Renal cortex interstitium (tissue), 15 donors: ENCODE measurements at places on chromosomes 11 and 22. TPM values are rescaled to one million over a fixed set of nuclear protein-coding genes. Genes with fewer than 3 reads are reported as not detected.

GRCh38 chr11:61076506-61077304 lies 25.6 kb upstream of the CD5 start:
- no peak for DNase-seq

GRCh38 chr11:118310271-118310670 lies 5.7 kb downstream of the CD3E start:
- DNase-seq: no peak

GRCh38 chr11:103465555-103466140 lies 356.4 kb downstream of the DYNC2H1 start:
- no peak for DNase-seq

Gene HBB
- 110 TPM for polyA plus RNA-seq

GRCh38 chr11:11409224-11409623 lies 56.2 kb upstream of the CSNK2A3 start:
- no peak for DNase-seq

Gene RPS6KB2
- 41.2 TPM for polyA plus RNA-seq

- no peak for DNase-seq
These were observed 1.3 kb downstream of the SLC39A13 start for GRCh38 chr11:47409440-47410369.

Gene BEST1
- 5.1 TPM for polyA plus RNA-seq

- no peak for DNase-seq
These were observed 68.3 kb downstream of the CCDC83 start for GRCh38 chr11:85923455-85923854.

DNA sequence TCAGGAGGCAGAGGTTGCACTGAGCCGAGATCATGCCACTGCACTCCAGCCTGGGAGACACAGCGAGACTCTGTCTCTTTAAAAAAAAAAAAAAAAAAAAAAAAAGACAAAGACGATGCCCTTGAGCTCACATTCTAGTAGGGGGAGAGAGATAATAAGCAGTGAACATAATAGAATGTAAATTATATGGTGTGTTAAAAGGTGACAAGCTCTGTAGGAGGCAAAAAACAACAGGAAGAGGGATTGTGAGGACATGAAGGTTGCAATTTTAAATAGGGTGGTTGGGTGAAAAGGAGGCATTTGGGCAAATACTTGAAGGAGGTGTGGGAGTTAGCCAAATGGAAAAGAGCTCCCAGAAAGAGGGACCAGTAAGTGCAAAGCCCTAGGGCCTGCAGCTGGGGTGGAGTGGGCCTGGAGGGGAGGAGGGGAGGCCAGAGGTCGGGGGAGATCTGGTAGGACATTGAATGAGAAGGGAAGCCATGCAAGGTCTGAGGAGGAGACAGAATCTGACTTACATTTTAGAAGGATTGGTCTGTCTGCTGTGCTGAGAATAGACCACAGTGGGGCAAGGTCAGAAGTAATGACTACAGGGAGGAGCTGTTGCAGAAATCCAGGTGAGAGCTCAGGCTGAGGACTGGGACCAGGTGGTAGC lies 26.6 kb downstream of the P2RY2 start:
- DNase-seq: no peak

GRCh38 chr11:3107608-3108182 lies 50.5 kb upstream of the CARS1 start:
- no peak for DNase-seq

GRCh38 chr11:65077451-65077850 lies 6.4 kb downstream of the CDCA5 start:
- no peak for DNase-seq

DNA sequence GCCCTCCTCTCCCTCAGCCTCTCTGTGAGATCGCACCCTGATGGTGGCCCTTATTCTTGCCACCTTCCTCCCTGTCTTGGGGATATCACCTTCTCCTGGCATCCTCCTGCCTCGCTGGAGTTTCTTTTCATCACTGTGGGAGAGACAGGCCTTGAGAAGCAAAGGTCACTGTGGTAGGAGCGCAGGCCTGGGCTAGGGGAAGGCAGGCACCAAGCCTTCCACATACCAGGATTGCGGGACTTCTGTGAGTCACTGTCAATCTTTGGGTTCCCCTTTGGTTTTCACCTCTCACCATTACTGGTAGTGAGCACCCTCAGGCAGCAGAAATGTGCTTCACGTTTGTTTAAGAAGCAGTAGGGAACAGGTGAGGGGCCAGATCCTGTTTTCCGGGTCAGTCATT lies 31.2 kb upstream of the B3GAT1 start:
- no peak for DNase-seq

Gene CTSC
- polyA plus RNA-seq: 275 TPM

DNA sequence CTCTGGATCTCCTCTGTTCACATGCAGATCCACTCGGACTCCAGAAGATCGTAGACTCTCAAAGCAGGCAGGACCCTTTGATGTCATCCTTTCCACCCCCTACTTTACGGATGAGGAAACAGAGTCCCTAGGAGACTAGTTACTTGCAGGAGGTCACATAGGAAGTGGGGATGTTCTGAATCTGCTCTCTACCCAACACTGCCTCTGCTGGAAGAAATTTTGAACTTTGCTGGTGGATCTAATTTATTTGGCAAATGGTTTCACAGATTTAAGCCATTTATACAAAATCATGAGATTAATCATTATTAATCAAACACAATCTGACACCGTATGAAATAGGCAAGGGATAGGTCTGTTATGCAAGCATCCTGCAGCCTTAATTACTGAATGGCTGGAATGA lies 55.0 kb upstream of the USP47 start:
- peak; percentile 20 for DNase-seq

Gene MAJIN
- 1.1 TPM for polyA plus RNA-seq

- DNase-seq: no peak
These were observed 871 bp upstream of the TOLLIP start for GRCh38 chr11:1310318-1310687.

- no peak for DNase-seq
These were observed 96.2 kb downstream of the RDX start for GRCh38 chr11:110200241-110200640.

DNA sequence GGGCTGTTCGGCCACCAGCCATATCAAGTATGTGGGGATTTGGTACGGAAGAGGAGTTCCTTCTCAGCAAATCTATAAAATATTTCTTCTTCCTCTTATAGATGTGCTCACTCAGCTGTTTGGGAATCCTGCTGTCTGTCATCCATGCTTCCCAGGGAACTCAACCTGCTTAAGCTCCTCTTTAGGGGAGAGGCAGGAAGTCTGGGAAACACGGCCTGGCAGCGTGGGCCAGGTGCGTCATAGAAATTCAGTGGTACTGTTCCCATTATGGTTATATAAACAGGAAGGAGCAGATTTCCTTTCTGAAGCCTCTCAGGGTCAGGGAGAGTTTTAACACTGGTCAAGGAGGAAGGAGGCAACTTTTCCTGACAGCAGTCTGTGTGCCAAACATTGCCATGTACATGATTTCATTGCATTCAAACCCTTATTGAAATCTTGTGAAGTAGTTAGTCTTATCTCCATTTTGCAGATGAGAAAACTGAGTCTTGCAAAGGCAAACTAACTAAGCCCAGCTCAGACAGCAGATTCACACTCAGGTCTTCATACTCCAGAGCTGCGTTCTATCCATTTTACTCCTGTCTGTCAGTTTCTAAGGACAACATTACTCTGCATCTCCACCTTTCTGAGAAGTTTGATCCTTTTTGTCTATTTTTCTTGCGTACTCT lies 35.4 kb upstream of the AMOTL1 start:
- no peak for DNase-seq

DNA sequence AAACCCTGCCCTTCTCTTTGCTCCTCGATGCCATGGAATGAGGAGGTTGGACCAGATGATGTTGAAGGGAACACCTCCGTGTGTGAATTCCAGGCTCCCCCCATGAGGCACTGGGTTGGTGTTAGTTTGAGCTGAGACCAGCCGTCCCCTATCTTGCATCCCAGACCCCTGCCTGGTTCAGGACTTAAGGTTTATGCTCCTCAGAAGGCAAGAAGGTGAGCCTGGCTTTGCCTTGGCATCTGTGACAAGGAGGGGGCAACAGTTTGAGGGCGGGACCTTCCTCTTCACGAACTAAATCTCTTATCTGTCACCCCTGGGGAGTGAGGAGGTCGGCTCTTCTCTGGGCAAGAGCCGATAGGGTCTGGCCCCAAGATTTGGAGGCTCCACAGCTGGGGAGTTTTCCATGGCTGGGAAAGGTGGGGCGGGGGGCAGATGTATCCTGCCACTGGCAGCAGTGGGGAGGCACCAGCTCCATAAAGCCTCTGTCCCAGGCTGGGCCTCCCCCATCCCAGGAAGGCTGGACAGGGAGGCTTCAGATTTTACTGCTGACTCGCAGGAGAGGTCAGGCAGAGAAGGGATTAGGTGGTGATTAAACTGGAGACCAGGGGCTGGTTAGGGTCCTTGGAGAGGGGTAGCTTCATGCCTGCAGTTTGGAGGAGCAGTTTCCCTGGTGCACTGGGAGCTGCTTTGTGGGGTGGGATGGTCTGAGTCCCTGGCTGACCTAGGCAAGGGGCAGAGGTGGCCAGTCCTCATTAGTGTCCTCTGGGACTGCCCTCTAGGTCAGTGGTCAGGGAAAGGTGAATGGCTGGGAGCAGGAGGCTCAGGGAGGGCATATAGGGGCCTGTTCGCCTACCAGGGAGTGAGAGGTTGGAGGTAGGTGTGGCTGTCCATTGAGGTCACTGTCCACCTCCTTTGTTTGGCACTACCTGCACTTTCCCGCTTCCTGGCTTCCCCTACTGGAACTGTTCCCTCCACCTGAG lies 1.1 kb downstream of the SEC14L2 start:
- DNase-seq: no peak

- DNase-seq: no peak
These were observed 1.4 kb upstream of the AP5B1 start for GRCh38 chr11:65781962-65782815.

- no peak for DNase-seq
These were observed 7.6 kb downstream of the C11orf58 start for GRCh38 chr11:16745950-16746605.

DNA sequence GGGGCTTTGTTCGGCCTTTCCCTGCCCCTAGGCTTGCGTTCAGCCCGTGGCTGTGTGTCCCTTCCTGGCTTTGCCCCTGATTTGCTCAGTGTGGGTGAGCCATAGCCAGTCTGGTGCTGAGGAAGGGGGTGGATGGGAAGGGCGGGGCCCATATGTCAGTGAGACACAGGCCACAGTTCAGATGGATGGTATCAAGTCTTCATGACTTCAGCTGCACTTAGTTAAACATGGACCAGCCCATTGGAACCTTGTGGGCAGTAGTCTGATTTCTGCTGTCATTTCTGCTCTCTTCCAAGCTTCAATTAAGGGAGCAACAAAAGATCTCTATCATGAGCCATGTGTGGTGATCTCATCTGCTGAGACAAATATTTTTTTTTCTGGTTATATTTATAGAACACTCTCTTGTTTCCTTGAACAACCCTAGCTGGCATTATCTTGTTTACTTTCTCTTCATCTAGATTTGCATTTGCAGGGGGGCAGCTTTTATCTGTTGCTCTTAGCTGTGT lies 21.6 kb upstream of the PEX26 start:
- no peak for DNase-seq

Gene OR8G5
- polyA plus RNA-seq: not detected

DNA sequence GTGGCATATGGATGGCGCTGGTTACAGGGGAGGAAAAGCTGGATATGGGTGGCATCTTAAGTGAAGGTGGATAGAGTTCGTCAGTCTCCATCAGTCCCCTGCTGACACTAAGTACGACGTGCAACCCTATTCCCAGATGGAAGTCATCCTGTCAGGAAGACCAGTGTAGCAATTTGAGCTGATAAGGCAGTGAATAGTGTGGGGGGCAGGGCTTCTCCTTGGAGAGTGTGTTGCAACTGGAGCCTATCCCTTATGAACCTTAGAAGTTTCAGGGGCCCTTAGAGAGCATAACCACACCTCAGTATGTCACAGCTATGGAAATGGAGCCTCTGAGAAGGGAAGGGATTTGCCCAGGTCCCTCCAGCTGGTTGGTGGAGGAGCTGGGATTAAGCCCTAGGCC lies 36.1 kb upstream of the ANKK1 start:
- DNase-seq: no peak

Gene FOLR1
- 50.6 TPM for polyA plus RNA-seq

DNA sequence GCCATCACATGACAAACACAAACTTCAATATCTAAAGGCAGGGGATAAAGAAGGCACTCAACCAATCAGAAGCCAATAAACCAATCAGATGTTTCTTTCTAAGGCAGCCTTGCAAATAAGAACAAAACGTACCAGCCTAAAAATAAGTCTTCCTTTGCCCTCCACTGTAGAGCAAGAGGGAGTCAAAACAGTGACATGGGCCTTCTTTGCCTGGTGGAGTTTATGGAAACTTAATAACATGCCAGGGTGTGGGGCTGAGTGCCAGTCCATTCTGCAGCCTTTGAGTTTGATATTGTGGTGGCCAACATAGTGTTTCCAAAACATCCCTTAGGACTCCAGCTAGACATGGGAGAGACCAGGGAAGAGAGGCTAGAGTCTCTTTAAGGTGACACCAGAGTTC lies 126.1 kb upstream of the NECTIN1 start:
- DNase-seq: no peak

Gene SOX6
- polyA plus RNA-seq: 20.4 TPM

- no peak for DNase-seq
These were observed 92.0 kb downstream of the ZC3H12C start for GRCh38 chr11:110185121-110185591.

GRCh38 chr11:107196732-107197131 lies 178.5 kb upstream of the GUCY1A2 start:
- no peak for DNase-seq

- DNase-seq: no peak
These were observed 53.3 kb upstream of the CLDN5 start for GRCh38 chr22:19577422-19577966.

DNA sequence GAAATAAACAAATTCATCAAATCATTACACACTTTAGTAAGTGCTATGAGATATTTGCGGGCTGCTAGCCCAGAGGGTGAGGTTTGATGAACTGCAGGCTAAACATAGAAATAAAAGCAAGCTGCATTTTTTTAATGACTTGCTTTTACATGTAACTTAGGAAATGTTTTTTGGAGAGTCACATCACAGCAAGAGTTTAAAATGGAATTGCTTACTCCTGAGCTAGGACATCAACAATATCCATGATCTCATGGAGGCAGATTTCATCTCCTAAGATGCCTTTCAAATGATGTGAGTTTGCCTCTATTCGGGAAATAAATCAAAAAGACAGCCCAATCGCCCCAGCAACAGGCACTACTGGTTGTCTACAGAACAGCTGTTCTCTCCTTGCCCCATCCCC lies 73.4 kb upstream of the CD44 start:
- no peak for DNase-seq

DNA sequence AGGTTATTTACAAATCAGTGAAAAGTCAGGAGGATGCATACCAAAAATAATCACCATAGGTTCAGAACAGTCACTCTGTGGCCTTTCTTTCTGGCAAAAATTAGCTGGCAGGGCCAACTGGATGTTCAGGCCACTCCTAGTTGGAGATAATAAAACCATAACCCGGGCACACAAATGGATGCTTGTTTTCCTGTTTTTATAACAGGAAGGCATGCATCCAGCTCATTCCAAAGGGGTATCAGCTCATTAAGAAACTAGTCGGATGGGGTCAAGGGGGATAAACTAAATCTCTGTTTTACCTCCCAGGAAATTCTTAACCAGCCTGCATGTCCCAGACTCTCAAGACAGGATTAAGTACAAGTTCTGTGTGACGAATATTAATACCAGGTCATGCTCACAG lies 81.0 kb downstream of the FBXO7 start:
- DNase-seq: no peak
